NCI-H2107 (cell line): ENCODE measurements at places on chromosomes 12 and 14.
A peak's percentile ranks its signal among the peaks of the same experiment; 100 is the strongest.

- no peak for DNase-seq
These were observed 5.3 kb downstream of the TBX3 start for GRCh38 chr12:114678718-114679117.

GRCh38 chr12:74021937-74022336 lies 515.7 kb upstream of the ATXN7L3B start:
- no peak for DNase-seq

GRCh38 chr14:72303930-72304329 lies 371.7 kb downstream of the RGS6 start:
- no peak for DNase-seq

GRCh38 chr14:88522393-88522792 lies 32.4 kb downstream of the PTPN21 start:
- DNase-seq: no peak

GRCh38 chr14:100503251-100503650 lies 84.0 kb downstream of the BEGAIN start:
- DNase-seq: peak; percentile 87

GRCh38 chr12:74292351-74293194 lies 245.1 kb upstream of the ATXN7L3B start:
- DNase-seq: no peak

GRCh38 chr12:28869197-28869596 lies 279.9 kb upstream of the FAR2 start:
- DNase-seq: no peak

DNA sequence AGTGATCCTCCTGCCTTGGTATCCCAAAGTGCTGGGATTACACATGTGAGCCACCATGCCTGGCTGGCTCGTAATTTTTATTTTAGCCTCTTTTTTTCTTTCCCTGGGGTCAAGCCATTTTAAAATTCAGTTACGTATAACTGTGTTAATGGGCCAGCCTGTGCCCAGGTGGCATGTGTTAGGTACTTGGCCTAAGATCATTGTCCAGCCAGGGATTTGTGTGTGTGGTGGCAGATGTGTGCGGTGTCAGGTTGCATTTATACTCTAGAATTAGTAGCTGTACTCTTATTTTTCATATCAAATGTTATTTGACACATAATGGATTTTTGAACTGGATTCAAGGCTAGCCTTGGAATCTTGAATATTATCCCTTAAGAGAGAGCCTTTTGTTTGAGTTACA lies 69.3 kb downstream of the FBXO34 start:
- no peak for DNase-seq

GRCh38 chr12:48907245-48907644 lies 18.0 kb downstream of the FKBP11 start:
- DNase-seq: no peak

- no peak for DNase-seq
These were observed 63.4 kb upstream of the CSRP2 start for GRCh38 chr12:76942267-76942666.

DNA sequence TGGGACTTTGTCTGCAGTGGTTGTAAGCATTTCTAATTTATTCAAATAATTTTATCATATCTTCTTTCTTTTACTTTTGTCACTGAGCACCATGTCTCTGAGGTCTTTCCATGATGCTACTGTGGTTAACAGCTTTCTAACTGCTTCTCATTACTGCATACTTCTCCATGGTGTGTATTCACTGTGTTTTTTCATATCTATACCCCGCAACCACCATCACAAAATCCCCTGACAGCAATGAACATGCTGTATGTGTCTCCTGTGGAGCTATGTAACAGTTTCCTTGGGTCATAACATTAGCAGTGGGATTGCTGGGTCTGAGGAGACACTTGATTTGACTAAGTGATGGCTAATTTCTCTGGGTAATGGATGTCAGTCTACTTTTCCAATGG lies 29.2 kb upstream of the CHST11 start:
- no peak for DNase-seq

GRCh38 chr14:37213016-37213415 lies 15.3 kb downstream of the MIPOL1 start:
- DNase-seq: no peak

- no peak for DNase-seq
These were observed 99.4 kb downstream of the NINJ2 start for GRCh38 chr12:563787-564298.

DNA sequence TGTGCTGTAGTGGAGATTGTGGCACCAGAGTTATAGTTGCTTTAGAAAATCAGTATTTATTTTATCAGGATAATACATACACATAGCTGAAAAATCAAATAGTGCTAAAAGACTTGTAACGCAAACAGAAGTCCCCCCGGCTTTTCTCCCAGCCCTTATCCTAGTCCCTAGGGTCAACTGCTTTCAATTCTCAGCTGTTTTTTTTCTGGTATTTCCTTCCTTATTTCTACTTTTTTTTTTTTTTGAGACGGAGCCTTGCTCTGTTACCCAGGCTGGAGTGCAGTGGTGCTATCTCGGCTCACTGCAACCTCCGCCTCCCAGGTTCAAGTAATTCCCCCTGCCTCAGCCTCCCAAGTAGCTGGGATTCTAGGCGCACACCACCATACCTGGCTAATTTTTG lies 8.4 kb upstream of the CTDSP2 start:
- DNase-seq: no peak

DNA sequence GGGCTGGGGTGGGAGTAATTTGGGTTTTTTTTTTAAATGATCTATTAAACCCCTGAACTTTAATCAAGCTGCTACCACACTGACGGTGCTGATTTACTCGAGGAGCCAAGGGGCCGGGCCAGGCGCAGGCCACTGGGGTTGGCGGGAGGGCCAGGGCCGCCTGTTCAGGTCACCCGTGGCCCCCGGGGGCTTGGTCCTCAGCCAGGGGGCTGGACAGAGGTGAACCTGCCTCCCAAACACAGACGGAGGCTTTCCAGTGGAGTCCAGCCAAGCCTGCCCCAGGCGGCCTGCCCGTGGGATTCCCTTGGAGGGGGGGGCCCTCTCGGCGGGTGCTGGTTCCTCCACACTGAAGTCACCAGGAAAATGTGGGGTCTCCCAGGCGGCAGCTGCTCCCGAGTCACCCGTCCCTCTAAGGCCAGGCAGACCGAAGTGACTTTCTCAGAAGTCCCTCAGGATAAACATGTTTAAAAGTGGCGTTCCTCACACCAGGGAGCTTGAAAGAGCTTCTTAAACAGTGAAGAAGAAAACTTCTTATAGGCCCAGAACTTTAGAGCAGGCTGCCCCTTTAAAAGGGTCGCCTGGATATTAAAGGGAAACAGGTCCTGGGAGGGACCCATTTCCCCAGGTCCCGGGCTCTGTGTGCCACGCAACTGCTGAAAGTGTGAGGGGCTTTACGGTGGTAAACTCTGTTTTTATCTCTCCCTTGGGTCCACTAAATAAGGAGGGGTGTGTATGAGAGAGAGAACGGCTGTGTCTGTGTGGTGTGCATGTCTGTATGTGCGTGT lies 167.2 kb upstream of the GSC start:
- no peak for DNase-seq

- DNase-seq: no peak
These were observed 30.0 kb upstream of the RPLP0 start for GRCh38 chr12:120230974-120231315.

DNA sequence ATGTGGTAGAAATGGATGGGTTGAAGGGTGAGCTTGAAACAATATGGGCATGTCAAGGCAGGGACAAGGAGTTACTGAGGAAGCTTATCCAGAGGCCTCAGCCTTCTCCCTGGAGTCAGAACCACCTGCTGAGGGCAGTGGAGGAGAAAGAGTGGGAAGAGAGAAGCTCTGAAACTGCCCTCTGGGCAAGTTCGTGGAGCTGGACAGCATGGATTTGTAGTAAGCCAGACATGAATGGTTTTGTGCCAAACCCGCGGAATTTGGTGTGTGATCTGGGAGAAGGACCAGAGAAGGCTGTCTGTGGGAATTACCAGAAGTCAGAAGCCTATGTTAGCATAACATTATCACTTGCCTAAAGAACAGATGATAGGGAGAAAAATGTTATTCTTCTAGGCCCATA lies 164.8 kb downstream of the SLC41A2 start:
- no peak for DNase-seq

GRCh38 chr14:76305268-76305826 lies 70.6 kb upstream of the ESRRB start:
- DNase-seq: no peak

DNA sequence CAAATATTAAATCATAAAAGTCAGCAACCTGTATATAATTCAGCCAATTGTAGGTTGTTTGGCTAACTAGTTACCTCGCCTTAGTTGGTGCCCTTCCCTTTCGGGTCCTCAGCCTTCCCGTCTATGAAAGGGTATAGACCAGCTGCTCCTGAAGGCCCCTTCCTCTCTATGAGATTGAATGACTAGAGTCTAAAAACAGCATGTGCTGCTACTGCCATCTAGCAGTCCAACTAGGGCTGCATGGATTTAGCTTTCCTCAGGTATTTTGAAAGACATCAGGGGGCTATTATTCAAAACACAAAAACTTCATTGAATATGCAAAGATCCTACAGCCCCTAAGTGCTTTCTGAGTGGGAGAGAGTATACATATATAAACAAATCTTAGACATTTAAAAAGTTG lies 37.0 kb upstream of the TMEM263 start:
- no peak for DNase-seq

GRCh38 chr14:67373347-67373746 lies 13.2 kb downstream of the EIF2S1 start:
- no peak for DNase-seq

DNA sequence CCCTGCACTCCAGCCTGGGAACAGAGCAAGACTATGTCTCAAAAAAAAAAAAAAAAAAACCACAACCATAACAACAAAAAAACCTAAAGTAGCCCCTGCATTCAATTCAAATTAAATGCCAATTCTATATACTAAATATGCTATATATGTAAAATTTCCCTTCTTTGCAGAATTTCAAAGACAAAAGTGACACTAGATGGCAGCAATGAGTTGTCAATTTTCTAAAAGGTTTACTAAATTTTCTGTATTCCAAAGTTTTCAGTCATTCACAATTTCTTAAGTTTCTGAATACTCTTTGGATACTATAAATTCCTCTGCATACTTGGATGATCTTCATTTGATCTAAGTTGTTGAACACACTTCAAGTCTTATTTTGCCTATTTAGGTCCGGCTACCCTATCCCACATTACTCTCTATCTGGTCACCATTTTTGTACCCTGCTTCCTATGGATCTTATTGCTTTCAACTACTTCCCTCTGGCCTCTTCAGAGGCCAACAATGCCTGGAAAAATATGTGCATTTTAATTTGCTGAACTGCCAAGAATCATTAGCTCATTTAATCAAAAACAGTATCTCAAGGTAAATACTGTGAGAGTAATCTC lies 27.9 kb downstream of the HNRNPC start:
- DNase-seq: no peak

- DNase-seq: no peak
These were observed 2.9 kb upstream of the CLBA1 start for GRCh38 chr14:104982548-104983230.

GRCh38 chr12:75120311-75120711 lies 89.3 kb downstream of the KCNC2 start:
- no peak for DNase-seq

DNA sequence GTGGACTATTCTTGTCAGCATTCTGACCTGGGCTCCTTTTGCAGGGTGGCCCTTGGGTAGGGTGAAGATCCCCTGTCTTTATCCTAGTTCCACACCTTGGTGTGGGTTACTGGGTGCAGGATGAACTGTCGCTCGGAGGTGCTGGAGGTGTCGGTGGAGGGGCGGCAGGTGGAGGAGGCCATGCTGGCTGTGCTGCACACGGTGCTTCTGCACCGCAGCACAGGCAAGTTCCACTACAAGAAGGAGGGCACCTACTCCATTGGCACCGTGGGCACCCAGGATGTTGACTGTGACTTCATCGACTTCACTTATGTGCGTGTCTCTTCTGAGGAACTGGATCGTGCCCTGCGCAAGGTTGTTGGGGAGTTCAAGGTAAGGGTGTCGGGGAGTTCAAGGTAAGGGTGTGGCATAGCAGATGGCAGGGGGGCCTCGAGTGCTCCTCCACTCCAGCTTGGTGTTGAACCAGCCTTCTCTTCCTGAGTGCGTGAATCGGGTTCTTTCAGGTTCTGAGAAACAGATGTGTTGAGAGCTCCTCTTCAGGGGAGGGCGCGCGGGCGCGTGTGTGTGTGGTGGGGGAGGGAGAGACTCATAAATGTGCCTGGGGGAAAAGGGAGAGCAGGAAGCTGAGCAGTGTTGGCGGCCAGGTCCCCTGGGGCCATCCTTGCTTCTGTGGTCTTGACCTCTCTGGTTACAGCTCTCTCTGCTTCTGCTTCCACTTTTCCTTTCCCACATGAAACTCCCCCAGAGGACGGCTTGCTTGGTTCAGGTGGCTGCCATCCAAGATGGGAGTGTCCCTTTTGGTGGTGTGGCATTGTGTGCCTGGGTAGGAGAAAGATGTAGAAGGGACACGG lies 4.0 kb downstream of the ATG101 start:
- peak; percentile 89 for DNase-seq

DNA sequence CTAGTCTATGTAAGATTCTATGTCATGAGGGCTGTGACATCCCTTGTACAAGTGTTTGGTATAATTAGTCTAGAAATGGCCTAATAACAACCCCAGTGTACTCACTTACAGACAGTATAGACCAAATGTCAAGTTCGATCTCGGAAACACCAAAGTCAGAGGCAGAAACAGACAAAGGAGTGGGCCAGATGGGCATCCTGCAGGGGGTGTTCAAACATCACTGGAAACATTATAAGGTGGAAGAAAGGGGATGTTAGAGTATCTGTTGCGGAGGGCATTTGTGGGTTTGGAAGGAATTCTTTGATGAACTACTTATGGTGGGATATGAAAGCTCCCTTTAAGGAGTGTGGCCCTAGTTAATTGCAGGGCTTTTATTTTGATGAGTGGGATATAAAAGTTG lies 134.6 kb downstream of the ESR2 start:
- DNase-seq: no peak

GRCh38 chr12:41053046-41053445 lies 135.1 kb upstream of the PDZRN4 start:
- DNase-seq: no peak

- DNase-seq: no peak
These were observed 811 bp downstream of the TMCC3 start for GRCh38 chr12:94649349-94650142.

DNA sequence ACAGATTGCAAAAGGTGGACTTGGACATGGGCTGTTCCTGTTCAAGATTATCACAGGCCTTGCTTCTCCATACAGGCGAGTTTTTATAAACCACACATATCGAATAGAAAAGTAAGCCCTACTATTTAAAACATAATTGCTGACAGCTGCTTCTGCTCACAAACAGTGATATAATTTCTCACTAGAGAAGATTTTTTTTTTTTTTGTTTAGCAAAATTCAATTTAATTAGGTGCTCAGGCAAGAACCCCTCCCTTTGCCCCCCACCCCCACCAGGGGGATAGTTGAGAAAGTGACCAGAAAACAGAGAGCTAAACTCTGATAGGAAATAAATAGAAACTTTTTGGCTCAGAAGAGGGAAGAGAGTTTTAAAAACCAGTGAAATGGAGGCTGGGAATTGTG lies 132.8 kb upstream of the CRY1 start:
- DNase-seq: no peak

DNA sequence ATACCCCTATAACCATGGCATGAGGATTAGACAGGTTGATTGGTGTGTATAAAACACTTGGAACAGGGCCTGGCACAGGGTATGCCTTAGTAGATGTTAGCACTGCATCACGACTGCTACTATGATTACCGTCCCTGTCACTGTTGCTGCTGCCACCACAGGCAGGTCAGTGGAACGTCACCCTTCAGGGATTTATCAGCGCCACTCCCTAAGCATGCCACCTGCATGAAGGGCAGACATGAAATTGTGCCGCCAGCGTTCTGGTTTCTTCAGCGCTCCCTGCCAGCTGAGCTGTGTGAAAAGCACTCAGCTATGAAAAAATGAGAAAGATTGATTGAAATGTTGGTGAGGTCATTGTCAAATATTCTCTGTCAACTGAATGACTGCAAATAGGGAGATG lies 477.0 kb downstream of the DPF3 start:
- no peak for DNase-seq
